ENCODE measurements at places on chromosomes 3 and 15.

GRCh38 chr3:131846296-131846924 lies 188.4 kb downstream of the CPNE4 start:
- DNase-seq: no peak

- DNase-seq: no peak
Observed at GRCh38 chr3:182000447-182000846, 288.7 kb downstream of the SOX2 start.

DNA sequence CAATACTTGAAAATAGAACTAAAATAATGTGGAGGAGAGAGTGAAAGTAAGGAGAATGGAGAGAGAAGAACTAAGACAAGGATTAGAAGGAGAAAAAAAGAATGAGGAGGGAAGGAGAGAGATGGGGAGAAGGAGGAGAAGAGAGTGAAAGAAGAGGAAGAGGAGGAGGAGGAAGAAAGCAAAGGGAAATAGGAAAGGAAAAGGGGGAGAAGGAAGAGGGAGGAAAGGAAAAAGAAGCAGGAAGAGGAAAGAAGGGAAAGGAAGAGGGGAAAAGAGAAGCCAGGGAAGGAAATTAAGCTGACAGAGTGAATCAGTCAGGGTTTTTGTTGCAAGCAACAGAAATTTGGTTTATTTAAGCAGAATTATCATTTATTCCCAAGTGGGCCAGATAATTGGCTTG lies 241.7 kb upstream of the P2RY1 start:
- no peak for DNase-seq

DNA sequence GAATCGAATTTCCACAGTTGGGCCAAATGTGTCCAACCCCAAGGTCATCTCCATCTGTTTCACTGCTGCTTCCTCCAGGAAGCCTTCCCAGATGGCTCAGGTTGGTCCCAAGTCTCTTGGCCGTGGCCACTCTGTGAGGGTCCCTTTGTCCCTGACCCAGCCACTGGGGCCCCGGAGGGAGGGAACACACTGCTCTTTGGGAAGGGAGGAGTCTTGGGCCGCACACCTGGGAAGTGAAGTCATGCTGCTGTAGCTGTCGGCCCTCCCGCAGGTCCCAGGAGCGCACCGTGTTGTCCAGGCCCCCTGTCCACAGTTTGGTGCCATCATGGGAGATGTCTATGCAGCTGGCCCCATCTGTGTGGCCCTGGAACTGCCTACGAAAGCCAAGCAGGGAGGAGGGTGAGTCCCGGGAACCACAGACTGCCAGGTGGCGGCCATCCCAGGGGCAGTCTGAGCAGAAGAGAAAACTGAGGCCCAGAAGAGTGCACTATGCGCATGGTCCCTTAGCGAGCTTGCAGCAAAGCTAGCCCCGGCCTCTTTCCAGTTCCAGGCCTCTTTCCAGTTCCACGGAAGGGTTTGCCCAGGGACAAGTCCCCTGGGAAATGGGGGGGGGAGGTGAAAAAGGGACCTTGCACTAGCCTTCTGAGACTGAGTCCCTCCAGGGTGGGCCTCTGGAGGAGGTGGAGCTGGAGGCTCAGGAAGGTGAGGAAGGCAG lies 44.6 kb downstream of the TLE3 start:
- DNase-seq: no peak

DNA sequence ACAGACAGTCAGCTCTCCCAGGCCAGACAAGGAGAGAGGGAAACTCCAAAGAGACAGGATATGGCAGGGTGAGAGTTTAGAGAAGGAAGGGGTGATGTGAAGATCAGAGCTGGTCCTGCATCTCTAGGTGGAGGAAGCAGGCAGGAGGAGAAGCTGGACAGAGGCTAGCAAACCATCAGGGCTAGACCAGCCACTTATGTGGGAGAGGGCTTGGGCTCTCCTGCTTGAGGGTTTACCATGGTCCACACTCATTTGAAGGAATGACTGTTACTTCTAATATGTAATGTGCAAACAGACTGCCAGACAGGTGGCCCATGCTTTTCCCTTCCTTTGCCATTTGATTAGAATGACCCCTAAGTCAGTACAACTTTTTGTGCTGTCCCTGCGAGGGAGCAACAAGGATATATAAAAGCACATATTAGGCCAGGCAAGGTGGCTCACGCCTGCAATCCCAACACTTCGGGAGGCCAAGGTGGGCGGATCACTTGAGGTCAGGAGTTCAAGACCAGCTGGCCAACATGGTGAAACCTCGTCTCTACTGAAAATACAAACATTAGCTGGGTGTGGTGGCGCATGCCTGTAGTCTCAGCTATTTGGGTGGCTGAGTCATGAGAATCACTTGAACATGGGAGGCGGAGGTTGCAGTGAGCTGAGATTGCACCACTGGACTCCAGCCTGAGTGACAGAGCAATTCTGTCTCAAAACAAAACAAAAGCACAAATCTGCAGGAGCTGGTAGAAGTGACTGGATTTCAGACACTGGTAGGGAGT lies 41.0 kb upstream of the MANF start:
- no peak for DNase-seq

DNA sequence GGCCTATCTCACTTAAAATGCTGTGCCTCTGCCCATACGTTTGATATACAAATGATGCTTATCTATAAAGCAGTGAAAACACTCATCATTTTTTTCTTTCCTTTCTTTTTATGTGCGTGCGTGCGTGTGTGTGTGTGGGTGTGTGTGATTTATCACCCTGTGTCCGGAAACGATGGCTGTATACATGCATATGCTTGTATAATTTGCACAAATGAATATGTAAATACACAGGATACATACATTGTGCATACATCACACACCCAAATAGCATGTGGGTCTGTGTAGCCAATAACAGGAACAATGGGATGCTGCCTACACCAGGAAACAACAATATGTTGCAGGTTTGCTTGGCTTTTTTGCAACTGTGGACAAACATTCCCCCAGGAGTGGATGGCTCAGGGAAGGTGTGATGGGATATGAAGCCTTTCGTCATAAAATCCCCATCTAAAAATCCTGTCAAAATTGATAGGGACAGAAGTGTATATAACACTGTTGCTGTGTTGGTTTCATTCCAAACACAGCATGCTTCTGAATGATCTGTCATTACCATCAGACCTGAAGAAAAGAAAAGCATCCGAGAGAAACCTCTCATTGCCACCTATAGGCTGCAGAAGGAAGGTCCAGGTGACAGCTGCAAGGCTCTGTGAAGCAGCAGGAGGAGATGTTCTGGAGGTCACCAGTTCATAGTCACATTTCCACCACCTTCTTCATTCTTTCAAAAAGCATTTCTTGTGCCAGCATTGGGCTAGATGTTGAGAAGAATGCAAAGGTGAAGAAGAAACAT lies 503.9 kb upstream of the NR2F2 start:
- DNase-seq: no peak

DNA sequence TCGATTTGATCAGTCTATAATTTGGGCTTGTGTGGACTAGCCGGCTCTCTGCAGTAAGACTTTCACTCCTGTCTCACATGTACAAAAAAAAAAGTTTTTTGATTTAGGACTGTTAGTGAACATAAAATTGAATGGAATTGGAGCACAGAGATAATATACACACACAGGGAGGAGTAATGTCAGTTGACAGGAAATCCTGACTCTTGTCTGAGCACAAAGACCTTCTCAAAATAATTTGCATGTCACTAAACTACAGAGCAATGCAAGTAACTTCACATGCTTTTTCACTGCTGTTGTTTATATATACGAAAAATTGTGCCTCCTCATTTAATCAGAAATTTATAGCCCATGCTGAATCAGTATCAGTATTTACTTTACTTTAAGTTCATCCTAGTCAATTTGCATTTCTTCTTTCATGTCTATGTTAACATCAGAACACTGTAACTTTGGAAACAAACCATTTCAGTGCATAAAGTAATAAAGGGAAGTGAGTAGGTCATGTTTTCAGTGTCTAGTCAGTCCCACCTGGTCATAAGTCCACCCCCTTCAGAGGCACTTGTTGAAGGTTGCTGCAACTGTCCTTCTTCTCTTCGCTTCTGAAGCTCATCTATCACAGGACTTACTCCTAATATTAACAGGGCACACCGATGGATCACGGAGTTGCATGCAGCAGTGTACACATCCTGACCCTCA lies 115.8 kb downstream of the FBXL22 start:
- no peak for DNase-seq

GRCh38 chr3:14536837-14537589 lies 3.1 kb downstream of the GRIP2 start:
- no peak for DNase-seq

DNA sequence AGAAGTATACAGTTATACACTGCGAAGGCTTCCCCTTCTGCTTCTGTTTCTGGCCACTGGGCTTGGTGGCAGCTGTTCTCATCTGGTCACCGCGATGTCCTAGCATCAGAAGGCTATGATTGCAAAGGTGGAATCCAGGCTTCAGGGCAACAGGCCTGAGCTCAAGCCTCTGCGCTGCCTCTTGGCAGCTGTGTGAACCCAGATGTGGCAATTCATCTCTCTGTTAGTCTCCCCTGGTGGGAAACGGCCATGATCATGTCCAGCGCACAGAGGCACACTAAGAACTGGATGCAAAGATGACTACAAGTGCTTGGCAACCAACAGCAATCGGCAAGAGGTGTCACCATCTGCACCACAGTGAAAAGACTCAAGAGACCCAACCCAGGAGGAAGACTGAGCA lies 78.9 kb downstream of the PCSK6 start:
- no peak for DNase-seq

DNA sequence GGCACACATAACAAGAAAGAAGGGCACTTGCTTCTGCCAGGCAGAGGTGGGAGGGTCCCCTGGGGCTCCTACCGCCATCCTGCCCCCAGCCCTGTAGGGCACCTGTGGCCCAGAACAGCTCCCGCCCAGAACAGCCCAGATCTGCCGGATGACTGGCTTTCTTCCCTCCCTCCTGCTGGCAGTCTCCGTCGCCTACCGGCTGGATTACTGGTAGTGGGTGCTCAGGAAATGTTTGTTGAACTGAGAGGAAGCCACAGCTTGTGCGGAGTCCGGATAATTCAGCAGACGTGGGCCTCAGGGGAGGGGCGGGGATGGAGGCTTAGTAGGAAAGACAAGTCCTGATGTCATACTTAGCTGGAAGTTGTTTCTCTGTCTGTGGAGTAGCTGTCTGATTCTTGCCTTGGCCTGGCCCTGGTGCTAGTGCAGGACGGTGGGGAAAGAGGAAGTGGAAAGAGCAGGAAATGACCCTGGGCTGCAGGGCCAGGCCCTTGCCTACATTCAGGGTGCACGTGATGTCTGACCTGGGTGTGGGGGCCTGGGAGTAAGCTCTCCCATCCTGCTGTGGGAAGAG lies 6.7 kb downstream of the CCDC9B start:
- DNase-seq: no peak

Data from SW 1271 (cell line).